ENCODE measurements at places on chromosomes 3 and 15.

DNA sequence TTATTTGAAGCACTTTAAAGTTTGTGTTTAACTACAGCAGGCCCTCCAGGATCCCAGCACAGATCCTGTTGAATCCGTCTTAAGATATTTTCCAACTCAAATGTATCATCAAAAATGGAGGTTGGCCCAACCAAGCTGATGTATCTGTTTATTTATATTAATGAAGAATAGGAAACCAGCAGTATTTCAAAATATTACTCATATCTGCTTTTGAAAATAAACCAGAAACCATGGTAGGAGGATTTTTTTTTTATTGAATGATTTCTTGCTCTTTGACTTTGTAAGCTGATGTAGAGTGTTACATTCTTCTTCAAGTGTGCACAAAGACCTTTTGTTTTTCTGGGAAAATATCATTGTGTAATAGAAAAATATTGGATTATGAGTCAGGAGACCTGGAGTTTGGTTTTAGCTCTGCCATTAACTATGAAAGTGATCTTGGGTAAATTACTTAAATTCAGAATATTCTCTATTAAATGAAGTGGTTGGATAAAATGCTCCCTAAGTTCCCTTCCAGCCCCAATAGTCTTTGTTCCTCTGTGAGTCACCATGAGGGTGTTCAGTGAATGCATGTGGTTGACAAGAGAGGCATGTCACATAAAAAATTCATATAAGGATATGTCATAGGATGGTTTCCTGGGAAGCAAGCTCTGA, 221.3 kb upstream of the GAP43 start:
- DNase-seq = peak; percentile 98

DNA sequence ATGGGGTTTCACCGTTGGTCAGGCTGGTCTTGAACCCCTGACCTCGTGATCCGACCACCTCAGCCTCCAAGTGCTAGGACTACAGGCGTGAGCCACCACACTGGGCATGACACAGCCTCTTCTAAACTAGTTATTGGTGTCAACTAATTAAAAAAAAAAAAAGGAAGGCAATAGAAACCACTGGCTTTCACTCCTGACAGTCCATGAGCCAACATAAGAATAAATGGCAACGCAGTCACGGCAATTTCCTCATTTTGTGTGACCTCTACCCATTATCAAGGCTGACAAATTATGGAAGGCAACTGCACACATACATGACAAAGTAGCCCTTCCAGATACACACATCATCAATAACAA, 5.9 kb downstream of the ARHGEF3 start:
- no peak for DNase-seq

GRCh38 chr15:99076109-99076508, 28.8 kb upstream of the SYNM start:
- DNase-seq = no peak

GRCh38 chr15:94639701-94640100, 408.3 kb downstream of the MCTP2 start:
- no peak for DNase-seq

DNA sequence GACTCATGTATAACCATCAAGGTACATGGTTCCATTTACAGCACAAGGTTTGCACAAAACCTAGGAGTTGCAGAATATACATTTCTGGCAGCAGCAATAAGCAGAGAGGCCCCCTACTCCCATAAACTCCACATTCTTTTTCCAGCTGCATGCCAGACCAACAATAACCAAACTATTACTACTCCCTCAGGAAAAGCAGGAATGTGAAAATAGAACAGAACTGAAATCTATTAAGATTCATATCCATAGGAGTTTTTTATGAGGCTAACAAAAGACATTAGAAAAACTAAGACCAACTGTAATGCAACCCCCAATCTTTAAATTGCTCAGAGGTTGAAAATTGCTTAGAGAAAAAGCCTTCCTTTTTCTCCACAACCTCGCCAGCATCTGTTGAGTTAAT, 27.6 kb upstream of the TOP2B start:
- DNase-seq = no peak

- DNase-seq = peak; percentile 84
These were observed 2.9 kb upstream of the USP3 start for GRCh38 chr15:63501256-63502089.

DNA sequence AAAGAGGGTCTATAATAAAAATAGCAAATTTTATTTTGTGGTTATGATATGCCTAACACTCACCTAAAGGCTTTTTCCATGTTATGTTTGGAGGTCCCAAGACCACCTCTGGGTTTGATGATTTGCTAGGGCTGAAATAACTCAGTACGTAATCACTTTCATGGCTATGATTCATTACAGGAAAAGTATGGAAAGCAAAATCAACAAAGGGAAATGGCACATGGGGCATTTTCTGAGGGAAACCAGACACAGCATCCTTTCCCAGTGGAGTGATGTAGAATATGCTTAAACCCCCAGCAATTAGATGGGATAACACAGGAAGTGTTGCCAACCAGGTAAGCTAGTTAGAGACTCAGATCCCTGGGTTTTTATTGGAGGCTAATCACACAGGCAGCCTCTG, 701.6 kb upstream of the CBLB start:
- peak; percentile 56 for DNase-seq

GRCh38 chr3:54349231-54349652, 226.9 kb downstream of the CACNA2D3 start:
- no peak for DNase-seq

- DNase-seq = peak; percentile 95
These were observed 33.6 kb downstream of the TMEM45A start for GRCh38 chr3:100525753-100526612.

DNA sequence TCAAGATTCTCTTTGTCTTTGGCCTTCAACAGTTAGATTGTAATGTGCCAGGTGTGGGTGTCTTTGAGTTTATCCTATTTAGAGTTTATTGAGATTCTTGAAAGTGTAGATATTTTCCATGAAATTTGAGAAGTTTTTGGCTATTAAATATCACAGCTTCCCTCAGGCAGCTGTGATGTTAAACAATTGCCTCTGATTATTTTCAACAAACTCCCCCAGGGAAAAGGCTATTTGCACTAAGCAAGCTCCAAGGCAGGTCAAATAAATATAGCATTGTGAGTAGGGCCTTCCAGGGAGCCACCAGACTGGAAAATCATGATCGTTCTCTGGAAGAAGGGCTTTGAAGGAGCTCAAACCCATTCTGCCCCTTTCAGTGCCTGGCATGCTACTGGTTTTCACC, 107.0 kb downstream of the EEFSEC start:
- no peak for DNase-seq

DNA sequence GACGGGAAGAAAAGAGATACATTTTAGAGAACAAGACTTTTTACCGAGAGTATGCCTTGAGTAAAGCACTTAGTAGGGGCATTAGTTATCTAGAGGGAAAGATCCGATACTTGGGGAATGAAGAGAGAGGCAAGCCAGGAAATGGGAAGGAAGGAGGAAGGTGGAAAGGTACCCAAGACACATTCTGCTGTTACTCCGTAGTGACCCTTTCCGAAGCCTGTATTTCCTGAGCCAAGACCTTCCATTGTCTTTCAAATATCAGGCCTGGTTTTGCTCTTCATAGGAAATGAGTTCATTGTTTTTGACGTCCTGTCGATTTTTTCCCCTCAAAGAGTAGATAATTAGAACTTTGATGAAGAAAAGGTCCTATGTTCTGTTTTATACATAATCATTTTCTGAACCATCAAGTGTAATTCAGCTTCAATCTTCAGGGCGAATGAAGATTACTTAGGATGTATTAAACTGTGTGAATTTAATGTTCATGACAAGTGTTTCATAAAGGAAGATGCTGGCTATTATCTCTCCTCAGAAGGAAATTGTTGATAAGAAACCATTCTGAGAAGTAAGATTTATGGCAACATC, 95.7 kb downstream of the PPM1L start:
- no peak for DNase-seq

DNA sequence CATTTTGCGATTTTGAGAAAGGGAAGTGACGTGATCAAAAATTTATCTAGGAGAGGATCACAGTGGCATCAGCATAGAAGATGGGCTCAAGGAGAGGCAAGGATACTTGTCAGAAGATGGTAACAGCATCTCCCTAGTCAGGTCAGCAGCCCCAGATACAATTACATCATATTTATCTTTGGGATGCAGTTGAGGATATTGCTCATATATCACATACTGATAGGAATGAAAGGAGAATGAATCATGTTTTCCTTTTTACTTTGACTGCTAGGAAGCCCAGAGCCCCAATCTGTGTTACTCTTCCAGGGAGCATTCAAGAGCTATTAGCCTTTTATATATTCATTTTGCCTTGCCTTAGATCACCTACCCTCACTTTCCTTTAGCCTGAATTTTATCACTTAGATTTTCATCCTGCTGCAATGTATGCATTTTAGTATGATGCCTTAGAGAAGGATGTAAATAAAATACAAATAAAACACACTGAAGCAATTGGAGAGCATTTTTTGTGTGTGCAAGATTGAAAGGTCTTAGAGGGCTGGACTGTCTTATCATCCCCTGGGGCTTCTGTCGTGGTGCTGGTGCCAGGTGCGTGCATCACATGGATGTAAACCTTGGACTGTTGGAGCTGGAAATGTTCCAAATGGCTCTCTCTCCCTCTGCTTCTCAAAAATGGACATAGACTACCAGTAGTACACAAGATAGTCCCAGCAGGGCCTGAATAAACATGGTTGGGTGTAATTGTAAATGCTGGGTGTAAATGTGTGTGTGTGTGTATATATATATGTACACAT, 40.3 kb downstream of the CORO2B start:
- DNase-seq = peak; percentile 82

DNA sequence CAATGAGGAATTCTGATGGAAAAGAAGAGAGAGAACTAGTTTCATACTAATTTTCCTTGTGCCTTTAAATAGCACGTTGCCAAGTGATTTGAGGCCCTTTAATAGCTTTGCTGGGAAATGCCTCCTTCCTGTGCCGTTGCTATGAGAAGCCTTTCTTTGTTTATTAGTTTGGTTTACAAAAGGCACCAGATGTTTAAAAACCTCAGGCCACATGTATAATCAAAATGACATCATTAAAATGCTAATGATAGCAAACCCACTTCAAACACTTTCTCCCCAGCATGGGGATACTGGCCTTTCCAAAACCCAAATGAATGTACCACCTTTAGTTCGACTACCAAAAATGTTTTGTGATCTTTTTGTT, 50.0 kb upstream of the TBC1D23 start:
- DNase-seq = peak; percentile 46

GRCh38 chr15:80787316-80787715, 8.1 kb downstream of the CEMIP start:
- DNase-seq = no peak

DNA sequence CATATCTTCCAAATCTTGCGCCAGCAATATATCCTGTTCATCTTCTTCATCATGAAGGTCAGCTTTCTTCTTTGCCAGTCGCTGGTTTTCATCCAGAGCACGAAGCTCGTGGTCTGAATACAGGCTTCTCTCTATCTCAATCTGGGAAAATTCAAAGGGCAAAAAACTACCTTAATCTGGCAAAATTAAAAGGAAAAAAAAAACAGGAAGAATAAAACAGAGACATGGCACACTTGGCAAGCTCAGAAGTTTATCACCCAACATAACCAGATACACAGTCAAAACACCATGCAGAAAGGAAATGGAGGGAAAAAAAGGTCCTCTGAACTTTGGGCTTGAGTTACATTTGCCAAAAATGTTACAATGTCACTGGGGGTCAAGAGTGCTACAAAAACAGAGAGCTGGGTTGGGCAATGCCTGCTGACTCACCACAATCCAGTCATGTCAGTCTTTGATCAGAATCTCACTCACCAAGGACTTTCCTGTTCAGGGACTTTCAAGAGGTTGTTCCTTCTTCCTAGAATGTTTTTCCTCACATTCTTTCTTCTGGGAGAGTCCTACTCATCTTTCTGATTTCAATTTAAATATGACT, 1.5 kb downstream of the MRPL46 start:
- peak; percentile 51 for DNase-seq

DNA sequence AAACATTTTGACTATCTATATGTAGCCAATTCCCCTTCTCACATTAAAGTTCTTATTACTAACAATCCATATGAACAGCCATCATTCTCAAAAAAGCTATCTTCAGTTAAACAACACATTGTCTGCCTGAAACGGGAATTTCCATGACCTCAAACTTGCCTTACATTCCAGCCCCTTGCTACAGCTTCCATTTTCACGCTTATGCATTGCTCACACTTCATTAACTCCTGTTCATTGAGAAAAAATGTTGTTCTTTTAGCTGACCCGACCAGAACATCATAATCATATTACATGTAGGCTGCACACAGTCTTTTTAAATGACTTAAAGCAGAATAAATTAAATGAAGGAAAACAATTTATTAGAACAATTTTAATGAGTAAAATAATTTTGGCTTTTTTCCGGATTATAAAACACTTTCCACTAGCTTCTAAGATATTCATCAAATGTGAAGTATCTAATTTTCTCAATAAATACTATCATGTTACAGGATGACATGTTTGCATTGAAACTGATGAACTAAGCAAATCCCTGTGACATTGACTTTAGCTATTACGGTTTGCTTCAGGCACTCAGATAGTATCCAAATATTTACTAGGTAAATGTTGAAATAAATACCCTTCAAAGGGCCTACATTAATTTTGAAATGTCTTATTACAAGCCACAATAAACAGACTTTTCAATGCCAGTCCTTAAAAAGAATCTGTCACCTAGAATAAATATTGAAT, 49.9 kb downstream of the P3H2 start:
- peak; percentile 55 for DNase-seq

Data from fibroblast of skin of back (primary cell).